NCI-H2081 treated with DMSO at 0.1 percent for 48 hours (cell line): ENCODE measurements at places on chromosomes 13 and 19.

DNA sequence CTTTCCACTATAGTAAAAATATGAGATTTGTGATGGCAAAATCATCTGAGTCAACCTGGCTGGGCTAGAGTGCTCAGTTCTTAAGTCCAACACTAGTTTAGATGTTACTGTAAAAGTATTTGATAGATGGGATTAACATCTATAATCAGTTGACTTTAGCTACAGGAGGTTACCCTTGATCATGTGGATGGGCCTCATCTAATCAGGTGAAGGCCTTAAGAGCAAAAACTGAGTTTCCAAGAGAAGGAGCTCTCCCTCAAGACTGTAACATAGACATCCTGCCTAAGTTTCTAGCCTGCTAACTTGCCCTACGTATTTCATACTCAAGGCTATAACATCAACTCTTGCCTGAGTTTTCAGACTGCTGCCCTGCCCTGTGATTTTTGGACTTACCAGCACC, 132.8 kb downstream of the ENOX1 start:
- no peak for DNase-seq

DNA sequence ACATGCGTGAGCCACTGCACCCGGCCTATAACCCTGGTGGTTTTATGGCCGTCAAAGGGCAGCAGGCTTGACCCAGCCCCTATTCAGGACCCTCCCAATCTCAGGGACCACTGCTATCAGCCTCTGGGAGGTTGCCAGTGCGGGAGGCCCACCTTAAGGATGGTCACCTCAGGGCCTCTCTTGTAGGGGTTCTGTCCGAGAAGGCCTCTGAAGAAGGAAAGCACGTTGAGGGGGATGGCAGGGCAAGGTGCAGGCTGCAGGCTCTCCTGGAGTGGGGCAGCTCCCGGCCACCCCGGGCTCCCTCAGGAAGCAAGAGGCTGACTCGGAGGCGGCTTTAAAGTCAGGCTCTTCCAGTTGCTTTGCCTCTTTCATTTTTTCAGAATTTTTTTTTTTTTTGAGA, 6.0 kb upstream of the GRTP1 start:
- DNase-seq: no peak

DNA sequence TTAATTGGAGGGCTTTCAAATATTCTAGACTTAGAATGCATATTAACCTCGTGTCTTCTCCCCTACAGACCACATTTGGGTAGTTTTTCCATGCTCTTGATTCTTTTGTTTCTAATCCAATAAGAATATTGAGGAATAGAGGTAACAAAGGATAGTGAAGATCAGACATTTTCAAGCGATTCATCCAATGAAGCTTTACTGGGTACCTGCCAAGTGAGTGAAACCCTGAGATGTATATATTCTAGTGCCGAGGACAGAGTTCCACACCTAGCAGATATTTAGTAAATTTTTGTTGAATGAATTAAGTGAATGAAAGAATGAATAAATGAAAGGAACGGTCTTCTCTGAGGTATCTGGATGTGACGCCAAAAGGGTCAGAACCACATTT, 442 bp upstream of the RFC3 start:
- no peak for DNase-seq

DNA sequence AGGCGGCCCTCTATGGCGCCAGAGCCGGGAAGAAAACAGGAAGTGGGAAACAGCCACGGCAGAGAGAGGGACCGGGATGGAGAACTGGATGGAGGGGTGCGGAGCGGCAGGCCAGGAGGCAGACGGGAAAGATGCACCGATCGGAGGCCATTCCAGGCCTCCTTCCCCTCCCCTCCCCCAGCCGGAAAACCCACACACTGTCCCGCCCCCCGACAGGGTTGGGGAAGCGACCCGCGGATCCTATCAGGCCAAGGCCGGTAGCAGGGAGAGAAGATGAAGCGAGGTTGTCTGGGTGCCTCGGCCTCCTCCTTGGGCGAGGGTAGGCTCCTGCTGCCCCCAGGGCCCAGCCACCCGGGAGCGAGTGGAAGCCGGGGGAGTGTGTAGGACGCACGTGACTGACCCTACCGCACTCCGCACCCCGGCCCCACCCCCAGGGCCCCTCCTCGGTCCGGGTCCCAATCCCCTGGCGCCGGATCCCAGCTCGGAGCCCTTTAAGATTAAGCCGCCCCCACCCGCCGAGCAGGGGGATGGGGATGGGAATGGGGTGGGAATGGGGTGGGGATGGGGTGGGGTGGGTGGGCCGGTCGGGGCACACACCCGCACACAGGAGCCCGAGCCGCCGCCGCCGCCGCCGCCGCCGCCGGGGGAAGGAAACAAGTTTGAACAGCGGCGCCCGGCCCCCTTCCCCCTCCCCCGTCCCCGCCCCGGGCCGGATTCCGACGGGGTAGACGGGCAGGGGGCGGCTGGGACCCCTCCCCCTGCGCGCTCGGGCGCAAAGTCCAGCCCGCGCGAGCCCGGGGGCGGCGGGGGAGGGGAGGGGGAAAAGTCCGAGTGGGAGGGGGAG, 1.5 kb downstream of the ERF start:
- no peak for DNase-seq

DNA sequence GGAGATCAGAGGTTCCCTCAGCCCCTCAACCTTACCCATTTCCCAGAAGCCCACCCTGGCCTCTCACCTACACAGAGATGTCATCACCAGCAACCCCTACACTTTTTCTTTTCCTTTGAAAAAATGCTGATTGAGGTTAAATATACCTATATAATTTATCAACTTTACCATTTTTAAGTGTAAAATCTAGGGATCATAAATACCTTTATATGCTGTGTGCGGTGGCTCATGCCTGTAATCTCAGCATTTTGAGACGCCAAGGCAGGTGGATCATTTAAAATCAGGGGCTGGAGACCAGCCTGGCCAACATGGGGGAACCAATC, 3.1 kb downstream of the KIR2DL4 start:
- no peak for DNase-seq

DNA sequence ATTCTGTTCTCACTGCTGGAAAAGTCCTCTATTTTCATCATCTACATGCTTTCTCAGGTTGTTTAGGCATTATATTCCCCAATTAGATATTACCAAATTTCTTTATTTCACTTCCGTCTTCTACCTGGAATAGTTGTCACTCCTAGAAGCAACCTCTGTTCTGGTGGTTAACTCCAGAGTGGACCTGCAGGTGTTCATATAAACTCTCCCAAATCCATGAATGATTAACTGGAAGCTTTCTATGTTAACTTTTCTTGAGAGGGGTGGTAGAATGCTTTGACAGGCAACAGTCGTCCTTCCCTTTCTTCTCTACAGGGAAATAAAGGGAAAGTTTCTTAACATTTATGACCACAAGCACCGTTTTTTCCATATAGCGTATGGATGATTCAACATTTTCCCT, 48.4 kb upstream of the UFM1 start:
- DNase-seq: no peak

DNA sequence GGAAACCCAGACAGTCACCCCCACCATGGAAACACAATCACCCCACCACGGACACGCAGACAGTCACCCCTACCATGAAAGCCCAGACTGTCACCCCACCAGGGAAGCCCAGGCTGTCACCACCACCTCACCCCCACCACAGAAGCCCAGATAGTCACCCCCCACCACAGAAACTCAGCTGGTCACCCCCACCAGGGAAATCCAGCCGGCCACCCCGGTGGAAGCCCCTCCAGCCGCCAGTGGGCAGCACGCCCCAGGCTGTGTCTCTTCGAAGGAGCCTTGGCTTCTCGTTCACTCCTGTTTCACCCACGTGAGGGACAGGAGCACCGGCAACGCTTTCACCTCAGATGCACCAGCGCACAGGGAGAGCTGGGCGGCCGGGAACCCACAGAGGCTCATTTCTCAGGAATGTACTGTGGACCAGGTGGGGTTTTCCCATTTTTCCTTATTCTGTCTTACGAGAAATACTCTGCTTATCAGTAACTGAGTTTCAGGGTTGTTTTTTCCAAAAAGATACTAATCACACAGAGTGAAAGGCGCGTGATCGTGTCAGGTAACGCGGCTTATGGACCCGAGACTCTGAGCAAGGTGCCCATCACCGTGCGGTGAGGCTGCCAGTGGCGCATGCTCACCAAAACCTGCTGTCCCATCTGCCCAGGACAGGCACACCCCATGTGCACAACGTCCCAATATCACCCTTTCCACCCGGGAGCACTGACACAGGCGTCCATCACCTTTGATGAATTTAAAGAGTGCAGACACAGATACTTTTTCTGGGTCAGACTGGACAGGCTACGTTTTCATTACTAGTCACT, 28.0 kb downstream of the CARS2 start:
- no peak for DNase-seq

- no peak for DNase-seq
These were observed 28.1 kb upstream of the POMP start for GRCh38 chr13:28630869-28631268.

- DNase-seq: no peak
These were observed 34.5 kb upstream of the ATP1A3 start for GRCh38 chr19:42028304-42029216.

- no peak for DNase-seq
These were observed 4.9 kb downstream of the MBNL2 start for GRCh38 chr13:97226788-97227627.

DNA sequence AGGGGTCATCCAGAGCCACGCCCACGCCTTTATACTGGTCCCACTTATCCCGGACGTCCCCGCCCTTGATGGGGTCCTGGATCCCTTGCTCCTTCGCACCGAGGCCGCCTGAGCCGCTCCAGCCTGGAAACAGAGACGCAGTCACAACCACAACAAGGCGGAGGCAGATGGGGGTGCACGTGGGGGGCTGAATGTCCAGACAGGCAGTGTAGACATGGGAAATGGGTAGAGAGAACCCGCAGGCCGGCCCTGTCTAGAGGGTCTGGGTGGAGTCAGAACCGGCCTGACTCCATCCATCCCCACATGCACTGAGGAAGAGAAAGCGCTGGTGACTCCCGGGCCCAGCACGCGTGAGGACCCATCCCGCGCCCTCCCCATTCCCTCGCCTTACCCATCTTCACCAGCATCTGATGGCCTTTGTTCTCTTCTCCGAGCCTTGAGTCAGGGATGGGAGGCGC, 23.0 kb downstream of the CHERP start:
- DNase-seq: no peak

GRCh38 chr19:21127001-21127400, 14.8 kb upstream of the ZNF431 start:
- no peak for DNase-seq

- no peak for DNase-seq
These were observed 9.8 kb upstream of the CDC42EP5 start for GRCh38 chr19:54482889-54483288.

- no peak for DNase-seq
These were observed 802 bp upstream of the FREM2 start for GRCh38 chr13:38685974-38686576.

- DNase-seq: no peak
These were observed 4.0 kb downstream of the SMAD9 start for GRCh38 chr13:36915896-36916640.

DNA sequence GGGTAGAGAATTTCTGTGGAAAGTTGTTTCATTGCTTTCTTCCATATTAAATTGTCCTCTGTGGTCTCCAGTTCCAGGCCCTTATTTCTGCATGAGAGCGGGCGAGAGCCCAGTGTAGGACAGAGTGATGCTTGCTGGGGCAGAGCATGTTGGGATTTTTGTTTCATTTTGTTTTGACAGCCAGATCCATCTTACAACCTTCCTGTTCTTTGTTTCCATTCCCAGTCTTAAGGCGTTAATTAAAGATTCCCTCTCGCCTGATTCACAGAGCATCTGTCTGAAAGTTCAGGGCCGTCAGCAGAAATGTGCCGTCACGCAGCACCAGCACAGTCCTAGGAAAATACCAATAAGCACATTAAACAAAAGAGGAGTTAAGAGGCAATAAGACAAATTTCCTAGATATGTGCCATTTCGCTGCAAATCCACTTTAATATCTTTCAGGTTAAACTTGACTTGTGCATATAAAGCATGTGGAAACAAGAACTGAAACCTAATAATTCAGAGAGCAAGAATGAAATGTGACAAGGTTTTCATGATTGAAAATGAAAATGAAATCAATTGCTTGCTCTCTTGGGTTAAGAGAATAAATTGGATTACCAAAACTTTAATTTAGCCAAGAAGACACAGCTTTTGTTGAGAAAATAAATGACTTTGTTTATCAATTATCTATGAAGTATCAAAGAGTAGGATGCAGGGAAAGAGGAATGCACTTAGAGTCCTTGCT, 210.7 kb upstream of the SLC10A2 start:
- DNase-seq: no peak

GRCh38 chr13:20002787-20003186, 44.3 kb downstream of the ZMYM2 start:
- no peak for DNase-seq

DNA sequence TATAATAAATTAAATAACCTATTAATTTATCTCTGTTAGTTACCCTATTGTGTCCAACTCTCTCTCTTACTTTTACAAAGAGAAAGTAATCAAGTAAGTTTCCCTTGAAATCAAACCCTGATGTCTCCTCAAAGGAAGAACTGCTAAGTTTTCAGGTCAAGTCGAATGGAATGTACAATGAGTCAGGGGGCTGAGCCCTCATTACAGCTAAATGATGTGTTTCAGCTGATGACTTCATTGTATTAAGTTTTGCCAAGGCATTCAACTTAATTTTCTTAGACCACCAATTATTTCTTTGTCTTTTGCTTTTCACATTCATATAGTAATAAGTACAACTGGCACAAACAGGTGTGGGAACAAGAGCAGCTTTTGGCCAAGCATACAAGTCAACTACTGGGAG, 54.7 kb upstream of the DCT start:
- DNase-seq: no peak

- DNase-seq: no peak
These were observed 835.6 kb downstream of the PCDH17 start for GRCh38 chr13:58467176-58467575.

GRCh38 chr13:26053418-26053980, 1.7 kb upstream of the SHISA2 start:
- DNase-seq: no peak

GRCh38 chr13:37959284-37959683, 89.7 kb upstream of the TRPC4 start:
- DNase-seq: no peak

- DNase-seq: no peak
These were observed 80.4 kb downstream of the DLEU7 start for GRCh38 chr13:50762969-50763567.

DNA sequence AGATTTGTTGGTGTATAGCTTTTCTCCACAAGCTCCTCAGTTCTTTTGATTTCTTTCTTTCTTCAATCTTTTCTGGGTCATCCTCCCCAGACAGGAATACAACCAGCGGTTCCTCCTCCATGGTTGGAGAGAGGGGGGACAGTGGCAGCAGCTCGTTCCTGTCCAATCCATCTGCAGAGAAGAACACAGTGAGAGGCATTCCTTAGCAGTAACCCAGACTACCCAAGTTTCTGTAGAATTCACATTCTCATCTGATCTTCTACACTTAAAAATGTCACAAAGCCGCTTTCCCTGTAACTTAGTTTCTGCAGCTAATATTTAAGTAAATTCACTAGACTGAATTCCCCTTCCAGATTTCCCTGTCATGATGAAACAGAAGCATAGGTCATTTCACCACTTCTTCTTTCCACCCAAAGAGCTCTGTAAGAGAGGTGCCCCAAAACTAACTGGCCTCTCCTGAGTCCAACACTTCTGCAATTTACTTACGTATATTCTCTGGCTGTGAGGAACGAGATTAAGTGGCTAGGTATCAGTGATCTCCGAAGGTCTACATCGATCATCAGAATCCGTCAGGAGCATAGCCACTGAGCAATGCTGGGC, 171.9 kb downstream of the TBC1D4 start:
- DNase-seq: no peak
